H1 (cell line): ENCODE measurements at places on chromosomes 5 and 9.
A peak's percentile ranks its signal among the peaks of the same experiment; 100 is the strongest.

DNA sequence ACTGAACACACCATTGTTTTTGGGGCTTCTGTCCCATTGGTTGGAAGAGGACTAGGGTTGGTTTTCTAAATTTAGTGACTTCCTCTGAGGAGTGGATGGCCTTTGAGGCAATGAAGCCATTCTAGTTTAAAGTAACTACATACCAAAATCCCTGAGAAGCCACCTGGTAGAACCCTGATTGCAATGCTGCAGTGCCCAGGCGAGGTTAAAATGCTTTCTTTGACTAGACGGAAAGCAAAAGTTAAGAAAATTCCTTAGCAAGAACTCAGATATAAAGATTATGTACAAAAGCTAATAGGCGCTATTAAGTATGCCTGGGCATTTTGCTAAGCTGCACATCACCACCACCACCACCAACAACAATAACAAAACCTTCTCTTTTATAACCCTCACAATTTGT, 20.6 kb downstream of the GLRX start:
- no peaks in the 10 kb centered on the region for H3K27me3 ChIP-seq
- H3K4me3 ChIP-seq = no peak overlapping the region
- H3K27ac ChIP-seq = no peak overlapping the region
- H3K36me3 ChIP-seq = no peaks in the 10 kb centered on the region

DNA sequence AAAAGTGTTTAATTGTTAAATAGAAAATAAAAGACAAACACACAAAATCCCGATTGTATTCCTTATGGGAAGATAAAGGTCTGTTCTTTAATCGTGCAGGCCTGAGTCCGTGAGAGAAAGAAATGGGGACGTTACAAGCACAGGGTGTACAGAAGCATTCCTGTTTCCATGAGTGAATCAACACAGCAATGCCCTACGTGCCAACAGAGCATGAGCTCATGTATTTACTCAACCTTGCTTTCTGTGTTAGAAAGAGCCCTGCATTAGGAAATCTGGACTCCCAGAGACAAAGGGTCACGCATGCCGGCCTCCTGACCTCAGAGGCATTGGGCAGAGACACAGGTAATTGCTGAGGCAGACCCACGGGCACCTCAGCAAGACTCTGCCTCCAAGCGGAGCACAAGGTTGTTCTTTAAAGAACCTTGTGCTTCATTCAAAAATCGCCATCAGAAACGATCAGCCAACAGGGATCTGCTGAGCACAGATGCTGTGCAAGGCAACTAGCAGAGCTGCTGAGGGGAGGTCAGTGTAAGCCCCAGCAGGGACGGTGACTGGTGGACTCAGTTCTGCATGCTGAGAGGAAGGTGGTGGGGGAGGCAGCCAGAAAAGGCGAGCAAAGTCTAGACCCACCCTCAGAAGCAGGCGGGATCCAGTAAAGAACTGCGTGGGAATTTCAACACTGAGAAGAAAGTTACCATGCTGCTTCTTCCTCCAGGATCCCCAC, 101.0 kb downstream of the TLE1 start:
- no peaks in the 10 kb centered on the region for H3K27me3 ChIP-seq
- no peak for DNase-seq
- H3K4me3 ChIP-seq = no peak overlapping the region

GRCh38 chr5:71932131-71932654, 175.1 kb upstream of the MAP1B start:
- H3K27ac ChIP-seq = no peak overlapping the region
- H3K36me3 ChIP-seq = no peaks in the 10 kb centered on the region
- H3K4me1 ChIP-seq = no peaks in the 10 kb centered on the region; the same call in 1 of the 2 replicates
- no peaks in the 10 kb centered on the region for H3K27me3 ChIP-seq
- no peak for DNase-seq

DNA sequence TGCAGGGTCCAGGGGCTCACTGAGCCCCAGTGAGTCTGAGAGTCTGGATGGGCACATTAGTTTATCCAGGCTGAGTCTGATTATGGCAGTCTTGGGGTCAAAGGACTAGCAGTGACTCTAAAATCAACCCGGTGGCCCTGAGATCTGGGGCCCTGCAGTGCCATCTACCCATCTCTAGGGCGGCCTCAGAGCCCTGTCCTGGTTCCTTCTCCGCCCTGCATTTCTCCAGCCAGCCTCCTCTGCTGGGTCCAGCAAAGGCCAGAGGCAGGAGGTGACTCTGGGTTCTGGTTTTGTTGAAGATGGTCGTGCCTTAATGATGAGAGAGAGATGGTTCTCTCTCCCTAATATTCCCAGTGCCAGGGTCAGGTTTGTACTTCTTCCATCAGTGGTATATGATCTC, 15.0 kb downstream of the DCANP1 start:
- DNase-seq = peak; percentile 34
- no peaks in the 10 kb centered on the region; the same call in 1 of the 2 replicates for H3K4me1 ChIP-seq
- H3K27ac ChIP-seq = no peak overlapping the region
- no peak overlapping the region for H3K4me3 ChIP-seq
- no peaks in the 10 kb centered on the region for H3K27me3 ChIP-seq
- no peaks in the 10 kb centered on the region for H3K36me3 ChIP-seq

DNA sequence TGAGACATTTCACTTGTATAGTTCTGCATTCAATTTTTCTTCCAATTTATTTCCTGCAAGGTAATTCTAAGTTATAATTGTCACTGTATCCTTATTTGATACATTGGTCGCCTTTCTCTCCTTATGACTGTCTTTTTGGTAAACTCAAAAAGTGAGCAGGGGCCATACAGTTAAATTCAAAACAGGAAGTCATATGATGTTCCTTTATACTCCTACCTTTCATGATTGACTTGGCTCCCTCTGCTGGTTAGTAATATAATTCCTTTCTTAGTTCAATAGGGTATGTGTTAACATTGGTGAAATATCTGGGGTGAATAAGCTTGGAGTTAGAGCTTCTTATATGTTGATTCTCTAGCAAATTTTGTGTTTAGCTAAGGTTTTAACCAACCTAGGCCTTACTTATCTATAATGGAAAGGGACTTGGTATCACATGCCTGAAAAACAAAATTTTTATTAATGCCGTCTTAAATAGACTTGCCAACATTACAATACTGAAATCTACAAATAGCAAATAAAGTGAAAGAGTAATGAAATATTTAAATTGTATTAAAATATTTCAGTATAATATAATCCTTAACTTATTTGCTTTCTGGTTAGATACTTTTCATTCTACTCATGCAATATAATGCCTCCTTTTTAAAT, 6.0 kb upstream of the NIPBL start:
- DNase-seq = no peak
- H3K27ac ChIP-seq = no peak overlapping the region
- H3K4me3 ChIP-seq = no peak overlapping the region
- no peaks in the 10 kb centered on the region; the same call in 1 of the 2 replicates for H3K36me3 ChIP-seq
- no peaks in the 10 kb centered on the region for H3K27me3 ChIP-seq
- H3K4me1 ChIP-seq = no peaks in the 10 kb centered on the region; the same call in 1 of the 2 replicates

GRCh38 chr5:168377525-168377924, 86.1 kb downstream of the WWC1 start:
- no peaks in the 10 kb centered on the region for H3K4me1 ChIP-seq
- no peak for DNase-seq
- no peaks in the 10 kb centered on the region for H3K36me3 ChIP-seq
- H3K4me3 ChIP-seq = no peak overlapping the region
- no peak overlapping the region for H3K27ac ChIP-seq
- H3K27me3 ChIP-seq = no peaks in the 10 kb centered on the region

DNA sequence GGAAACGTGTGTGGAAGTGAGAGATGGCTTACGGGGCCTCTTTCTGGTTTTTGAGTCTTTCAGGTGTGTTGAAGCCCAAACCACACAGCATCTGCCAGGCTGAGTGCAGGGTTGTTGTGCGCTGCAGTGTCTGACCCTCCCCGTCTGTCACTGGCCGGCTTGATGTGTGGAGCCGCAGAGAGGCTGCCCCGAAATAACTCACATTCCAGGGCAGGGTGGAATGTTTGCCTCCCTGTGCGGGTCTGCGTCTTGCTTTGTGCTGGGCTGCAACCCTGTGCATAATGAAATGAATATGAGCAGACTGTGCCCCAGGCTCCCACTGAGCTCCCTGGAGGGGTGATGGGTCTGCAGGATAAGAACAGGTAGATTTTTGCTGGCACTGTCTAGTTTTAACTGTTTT, 9.9 kb upstream of the PLEKHG4B start:
- no peaks in the 10 kb centered on the region for H3K27me3 ChIP-seq
- H3K27ac ChIP-seq = peak overlapping the region; percentile 43; the same call in 1 of the 2 replicates
- peak; percentile 75 for DNase-seq
- peaks cover 14% of the 10 kb centered on the region for H3K4me1 ChIP-seq
- peak overlapping the region; percentile 29; the same call in 1 of the 2 replicates for H3K4me3 ChIP-seq

DNA sequence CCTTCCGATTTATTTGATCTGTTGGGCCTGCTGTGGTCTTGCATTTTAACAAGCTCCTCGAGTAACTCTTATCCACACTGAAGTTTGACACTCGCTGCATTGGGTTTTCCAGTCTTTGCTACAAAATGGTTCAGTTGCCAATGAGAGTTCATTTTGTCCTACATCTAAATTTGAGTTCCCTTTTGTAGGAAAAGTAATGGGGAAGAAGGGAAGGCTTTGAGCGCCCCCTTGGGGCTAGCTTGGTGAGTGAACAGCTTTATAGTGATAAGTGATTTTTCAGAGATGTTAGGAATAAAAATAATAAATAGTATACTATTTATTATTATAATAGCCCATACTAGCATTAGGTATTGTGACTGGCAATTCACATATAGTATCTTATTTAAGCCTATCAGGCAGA, 89.9 kb upstream of the GNAQ start:
- H3K27me3 ChIP-seq = no peaks in the 10 kb centered on the region
- H3K4me3 ChIP-seq = no peak overlapping the region
- no peak for DNase-seq
- no peaks in the 10 kb centered on the region for H3K4me1 ChIP-seq
- H3K36me3 ChIP-seq = no peaks in the 10 kb centered on the region

DNA sequence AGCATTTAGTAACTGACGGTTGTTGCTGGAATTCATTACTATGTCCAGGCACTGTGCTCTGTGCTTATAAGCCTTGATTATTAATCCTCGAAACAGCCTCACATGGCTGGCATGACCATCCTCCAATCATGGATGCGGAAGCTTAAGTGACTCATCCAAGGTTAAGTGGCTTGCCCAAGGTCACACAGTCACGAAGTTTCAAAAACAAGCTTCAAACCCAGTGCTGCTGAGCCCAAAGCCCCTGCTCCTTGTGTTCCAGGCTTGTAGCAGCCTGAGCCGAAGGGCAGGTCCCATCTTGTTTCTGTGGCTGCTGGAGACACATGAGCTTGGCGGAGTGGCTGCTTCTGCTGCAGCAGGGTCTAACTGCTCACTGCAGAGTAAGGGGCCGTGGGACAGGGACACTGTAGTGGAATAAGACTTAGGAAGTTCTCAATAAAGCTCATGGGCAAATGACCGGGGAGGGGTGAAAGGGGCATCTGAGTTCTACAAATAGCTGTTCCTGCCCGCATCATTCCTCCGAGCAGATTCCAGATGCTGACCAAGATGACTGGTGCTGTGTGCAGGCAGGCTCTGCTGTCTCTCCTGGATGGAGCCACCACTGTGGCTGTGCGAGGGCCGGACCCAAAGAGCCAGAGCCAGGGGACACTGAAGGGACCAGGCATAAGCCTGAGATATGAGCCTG, 32.4 kb downstream of the WHRN start:
- H3K4me3 ChIP-seq = no peak overlapping the region
- no peaks in the 10 kb centered on the region for H3K36me3 ChIP-seq
- no peaks in the 10 kb centered on the region for H3K27me3 ChIP-seq
- no peak for DNase-seq
- H3K4me1 ChIP-seq = peaks cover 2% of the 10 kb centered on the region; the same call in 1 of the 2 replicates

- no peaks in the 10 kb centered on the region for H3K36me3 ChIP-seq
- no peaks in the 10 kb centered on the region for H3K27me3 ChIP-seq
- no peak overlapping the region for H3K4me3 ChIP-seq
- DNase-seq = no peak
- no peaks in the 10 kb centered on the region for H3K4me1 ChIP-seq
Observed at GRCh38 chr5:40654377-40654991, 25.2 kb upstream of the PTGER4 start.

DNA sequence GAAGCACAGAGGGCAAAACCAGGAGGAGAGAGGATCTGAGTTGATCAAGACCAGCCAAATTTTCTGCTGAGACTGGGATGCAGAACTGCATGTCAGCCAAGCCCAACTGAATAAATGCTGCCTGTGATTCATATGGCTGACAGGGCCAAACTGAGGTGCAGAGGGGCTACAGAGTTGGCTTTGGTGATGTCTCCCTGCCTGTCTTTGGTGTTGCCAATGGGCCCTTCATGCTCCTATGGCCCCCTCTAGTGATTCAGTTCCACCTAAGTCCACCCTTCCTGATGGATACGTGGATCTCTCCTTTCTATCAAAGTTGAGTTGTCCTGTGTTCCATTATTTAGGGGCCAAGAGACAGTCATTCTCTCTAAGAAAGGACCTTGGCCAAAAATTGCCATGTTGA, 163.6 kb upstream of the TLE4 start:
- no peaks in the 10 kb centered on the region; the same call in 1 of the 2 replicates for H3K4me1 ChIP-seq
- no peaks in the 10 kb centered on the region for H3K36me3 ChIP-seq
- H3K27me3 ChIP-seq = no peaks in the 10 kb centered on the region

DNA sequence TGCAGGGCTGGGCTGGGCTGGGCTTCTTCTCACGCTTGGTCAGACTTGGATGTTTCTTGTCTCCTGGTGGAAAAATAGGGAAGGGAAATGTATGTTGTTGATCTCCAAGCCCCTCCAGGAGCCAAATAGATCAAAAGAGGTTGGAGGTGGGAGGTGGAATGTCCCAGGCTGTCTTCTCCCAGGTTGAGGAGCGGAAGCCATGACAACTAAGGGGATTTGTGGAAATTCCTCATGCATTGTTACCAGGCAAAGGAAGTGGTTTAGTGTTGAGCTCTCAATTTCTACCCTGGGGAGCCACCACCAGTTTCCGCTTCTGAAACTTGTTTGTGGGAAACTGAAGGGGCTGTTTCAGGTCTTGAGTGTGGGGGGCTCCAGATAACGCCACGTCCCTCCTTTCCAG, 79.0 kb downstream of the SPRY4 start:
- H3K36me3 ChIP-seq = no peaks in the 10 kb centered on the region
- no peaks in the 10 kb centered on the region for H3K27me3 ChIP-seq
- no peak overlapping the region for H3K27ac ChIP-seq

GRCh38 chr5:147479444-147479843, 30.4 kb downstream of the DPYSL3 start:
- H3K27ac ChIP-seq = no peak overlapping the region
- H3K4me3 ChIP-seq = no peak overlapping the region

- no peaks in the 10 kb centered on the region for H3K36me3 ChIP-seq
- no peak for DNase-seq
- H3K27ac ChIP-seq = no peak overlapping the region
- H3K27me3 ChIP-seq = no peaks in the 10 kb centered on the region
Observed at GRCh38 chr5:91049800-91050199, 333.3 kb downstream of the ARRDC3 start.

- H3K27ac ChIP-seq = no peak overlapping the region
- H3K36me3 ChIP-seq = no peaks in the 10 kb centered on the region
- H3K4me3 ChIP-seq = no peak overlapping the region
- peak; percentile 10 for DNase-seq
Observed at GRCh38 chr9:126117631-126118030, 209.0 kb upstream of the MVB12B start.

DNA sequence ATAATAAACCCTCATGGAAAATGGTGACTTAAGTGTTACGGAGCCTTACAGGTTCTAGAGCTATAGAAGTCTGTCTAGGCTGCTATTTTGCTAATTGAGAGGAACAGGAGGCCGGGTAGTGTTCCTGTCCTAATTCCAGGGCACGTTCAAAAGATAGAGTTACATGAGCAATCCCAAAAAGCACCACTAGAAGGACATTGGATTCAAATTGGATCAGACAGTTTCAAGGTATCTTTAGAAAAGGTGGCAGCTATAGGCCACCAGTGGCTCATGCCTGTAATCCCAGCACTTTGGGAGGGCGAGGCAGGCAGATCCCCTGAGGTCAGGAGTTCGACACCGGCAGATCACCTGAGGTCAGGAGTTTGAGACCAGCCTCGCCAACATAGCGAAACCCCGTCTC, 458.8 kb downstream of the TMEM232 start:
- no peaks in the 10 kb centered on the region for H3K27me3 ChIP-seq
- no peaks in the 10 kb centered on the region for H3K36me3 ChIP-seq
- H3K4me1 ChIP-seq = no peaks in the 10 kb centered on the region
- DNase-seq = no peak
